ENCODE measurements at places on chromosomes 2 and 18.

- DNase-seq = no peak
Observed at GRCh38 chr2:77920838-77921366, 398.7 kb upstream of the LRRTM4 start.

GRCh38 chr2:74425523-74425922, 4.0 kb downstream of the WDR54 start:
- no peak for DNase-seq

- DNase-seq = no peak
Observed at GRCh38 chr2:223952280-223952968, 4.8 kb upstream of the MRPL44 start.

- DNase-seq = no peak
Observed at GRCh38 chr18:13477147-13477683, 249.1 kb downstream of the FAM210A start.

- no peak for DNase-seq
Observed at GRCh38 chr2:9307535-9307934, 100.9 kb downstream of the ASAP2 start.

- no peak for DNase-seq
Observed at GRCh38 chr2:3620834-3621233, 25.9 kb downstream of the COLEC11 start.

GRCh38 chr2:240327566-240327965, 107.9 kb upstream of the GPC1 start:
- no peak for DNase-seq

GRCh38 chr18:30409120-30409519, 633.4 kb downstream of the DSC3 start:
- DNase-seq = no peak

- DNase-seq = no peak
Observed at GRCh38 chr2:147083664-147084063, 761.2 kb upstream of the ACVR2A start.

DNA sequence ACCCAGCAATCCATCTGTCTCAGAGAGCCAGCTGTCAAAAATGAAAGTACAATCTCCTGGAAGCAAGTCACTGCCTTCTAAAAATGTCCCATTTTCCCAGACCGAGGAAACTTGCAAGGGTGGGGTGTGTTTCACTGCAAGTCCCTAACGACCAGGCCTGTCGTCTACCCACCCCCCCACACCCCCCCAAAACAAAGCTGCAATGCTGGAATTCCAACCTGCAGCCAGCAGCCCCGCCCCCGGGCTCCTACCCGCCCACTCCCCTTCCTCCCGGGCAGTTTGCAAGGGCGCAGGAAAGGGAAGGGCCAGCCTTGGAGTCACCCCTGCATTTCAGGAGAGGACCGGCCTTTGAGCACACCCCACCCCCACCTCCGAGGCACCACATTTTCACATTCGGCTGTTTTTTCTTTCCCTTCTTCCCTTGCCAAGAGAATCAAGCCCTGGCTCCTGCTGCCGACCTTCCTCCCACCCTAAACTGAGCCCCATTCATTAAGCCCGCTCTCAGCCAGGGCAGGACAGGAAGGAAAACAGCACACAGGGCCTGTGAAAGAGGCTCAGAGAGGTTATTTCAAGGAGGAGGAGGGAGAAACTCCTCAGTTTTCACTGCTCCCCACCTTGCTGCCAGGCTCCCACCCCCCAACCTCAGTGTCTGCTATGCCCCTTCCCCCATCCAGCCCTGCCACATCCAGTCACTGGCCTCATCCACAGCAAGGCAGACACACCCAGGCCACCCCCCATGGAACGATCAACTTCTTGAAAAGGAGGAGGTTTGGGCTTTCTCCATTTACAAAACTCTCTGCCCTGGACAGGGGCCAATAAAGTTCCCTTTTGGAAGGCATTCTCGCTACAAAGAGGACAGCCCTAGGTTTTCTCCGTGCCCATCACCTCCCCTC, 11.3 kb downstream of the SMAD7 start:
- DNase-seq = no peak

- DNase-seq = no peak
Observed at GRCh38 chr2:177211169-177211568, 1.4 kb upstream of the HNRNPA3 start.

GRCh38 chr2:100812116-100812515, 7.8 kb upstream of the NPAS2 start:
- DNase-seq = no peak

DNA sequence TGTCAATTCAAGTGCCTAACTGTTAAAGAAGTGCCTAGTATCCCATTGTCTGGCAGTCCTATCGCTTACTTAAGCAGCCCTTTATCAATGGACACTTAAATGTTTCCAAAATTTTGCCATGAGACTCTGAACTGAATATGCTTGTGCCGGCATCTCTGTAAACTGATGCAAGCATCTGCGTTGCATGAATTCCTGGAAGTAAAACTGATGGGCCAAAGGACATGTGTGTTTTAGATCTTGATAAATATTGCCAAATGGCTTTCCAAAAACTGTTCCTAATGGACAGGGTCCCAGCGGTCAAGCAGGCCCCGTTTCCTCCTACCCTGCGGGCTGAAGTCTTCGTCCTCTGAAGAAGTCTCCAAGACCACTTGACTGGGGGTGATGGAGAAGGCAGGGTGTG, 121.3 kb upstream of the ZNF516 start:
- DNase-seq = no peak
